Activated CD8-positive, alpha-beta T cell treated with anti-CD3 and anti-CD28 coated beads, Interleukin-2, amount 10 ng/mL, durations not matched to agents 7 days and 5 days (primary cell): ENCODE measurements at places on chromosomes 6 and 20.

DNA sequence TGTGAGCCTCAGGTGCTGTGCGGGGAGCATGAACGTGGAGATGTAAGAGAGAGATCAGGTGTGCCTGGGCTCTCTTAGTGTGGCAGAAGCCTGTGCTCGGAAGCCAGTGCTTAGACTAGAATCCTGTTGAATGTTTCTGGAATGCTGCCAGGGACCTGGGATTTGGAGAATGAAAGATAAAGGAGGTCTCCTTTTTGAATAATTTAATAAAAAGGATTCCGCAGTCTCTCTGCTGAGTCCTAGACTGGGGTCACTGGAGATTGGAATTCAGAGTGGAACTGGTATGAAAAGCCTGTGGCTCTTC, 18.8 kb upstream of the EFCAB8 start:
- DNase-seq, result no peak

DNA sequence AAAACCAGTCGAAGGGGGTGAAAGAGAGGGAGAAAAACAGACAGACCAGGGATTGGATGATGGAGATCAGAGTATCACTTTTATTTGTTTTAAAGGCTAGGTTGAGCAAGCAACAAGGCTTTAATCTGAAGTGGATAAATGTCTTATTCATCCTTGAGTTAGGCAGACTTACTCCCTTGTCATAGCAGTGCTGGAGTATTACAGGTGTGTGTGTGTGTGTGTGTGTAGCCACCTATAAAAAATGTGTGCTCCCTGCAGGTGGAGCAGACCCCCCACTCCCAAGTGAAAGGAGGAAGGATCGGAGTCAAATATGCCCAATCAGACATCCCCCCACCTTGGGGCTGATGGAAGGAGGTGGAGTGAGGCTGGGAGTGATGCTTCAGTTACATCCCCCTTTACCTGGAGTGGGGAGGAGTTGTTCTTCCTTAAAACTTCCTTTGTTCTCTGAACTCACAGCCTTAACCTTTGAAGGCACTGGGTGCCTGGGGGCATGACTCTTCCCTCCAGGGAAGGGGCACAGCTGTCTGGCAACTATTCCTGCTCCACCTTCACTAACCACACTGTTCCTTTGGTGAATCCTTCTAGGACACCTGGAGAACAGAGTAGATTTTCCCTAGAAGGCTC, 27.3 kb downstream of the PTK7 start:
- no peak for DNase-seq

DNA sequence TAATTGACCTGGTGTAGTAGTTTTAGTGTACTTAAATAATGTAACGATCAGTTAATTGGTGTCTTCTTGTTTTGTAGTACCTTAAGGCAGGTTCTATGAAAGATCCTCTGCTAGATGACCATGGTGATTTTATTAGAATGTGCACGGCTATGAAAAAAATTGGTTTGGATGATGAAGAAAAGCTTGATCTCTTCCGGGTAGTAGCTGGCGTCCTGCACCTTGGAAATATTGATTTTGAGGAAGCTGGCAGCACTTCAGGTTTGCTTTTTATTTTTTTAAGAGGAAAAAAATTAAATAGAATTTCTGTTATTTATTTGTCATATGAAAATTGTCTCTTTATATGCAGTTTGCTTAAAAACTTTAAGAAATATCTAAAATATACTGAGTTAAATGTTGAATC, 99.2 kb downstream of the MYO6 start:
- no peak for DNase-seq

DNA sequence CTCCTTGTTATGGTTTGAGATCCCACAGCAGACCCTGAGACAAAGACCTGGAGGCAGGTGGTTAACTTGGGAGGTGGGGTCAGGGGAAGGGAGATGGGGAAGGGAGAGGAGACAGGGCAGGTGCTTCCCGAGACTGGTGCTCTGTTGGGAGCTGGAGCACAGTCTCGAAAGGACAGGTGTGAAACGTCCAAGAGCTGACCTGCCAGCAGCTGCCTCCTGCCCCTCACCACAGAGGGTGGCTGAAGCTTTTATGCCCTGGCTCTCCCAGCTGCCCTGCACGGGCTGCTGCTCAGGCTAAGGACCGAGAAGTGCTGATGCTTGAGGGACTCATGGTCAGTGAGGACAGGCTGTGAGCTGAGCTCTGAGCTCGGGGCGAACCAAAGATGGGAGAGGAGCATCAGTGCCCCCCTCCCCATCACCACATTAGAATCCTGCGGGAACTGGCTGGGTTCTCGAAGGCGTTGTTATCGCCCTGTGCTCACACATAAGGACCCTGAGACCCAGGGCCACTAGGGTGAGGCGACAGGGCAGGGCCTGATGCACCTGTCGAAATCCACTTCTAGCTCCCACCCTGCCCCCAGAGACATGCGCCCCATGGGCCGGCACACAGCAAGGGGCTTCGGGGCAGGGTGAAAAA, 25.3 kb upstream of the CD93 start:
- no peak for DNase-seq

DNA sequence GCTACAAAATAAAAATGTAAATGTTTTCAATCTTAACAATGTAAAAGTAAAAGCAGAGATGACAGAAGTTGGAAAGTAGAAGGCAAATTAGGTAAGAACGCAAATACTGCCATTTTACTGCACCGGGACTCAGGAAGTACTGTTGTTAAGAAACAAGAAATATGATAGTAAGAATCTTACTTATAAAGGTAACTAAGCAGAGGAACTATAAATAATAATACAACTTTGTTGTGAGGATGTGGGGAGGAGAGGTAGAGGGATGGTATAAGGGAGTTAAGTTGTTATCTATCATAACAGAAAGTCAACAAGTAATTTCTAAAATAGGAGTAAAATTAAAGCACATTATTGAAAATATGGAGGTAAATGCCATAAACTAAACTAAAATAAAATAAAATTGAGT, 104.3 kb upstream of the MRPS10 start:
- no peak for DNase-seq

DNA sequence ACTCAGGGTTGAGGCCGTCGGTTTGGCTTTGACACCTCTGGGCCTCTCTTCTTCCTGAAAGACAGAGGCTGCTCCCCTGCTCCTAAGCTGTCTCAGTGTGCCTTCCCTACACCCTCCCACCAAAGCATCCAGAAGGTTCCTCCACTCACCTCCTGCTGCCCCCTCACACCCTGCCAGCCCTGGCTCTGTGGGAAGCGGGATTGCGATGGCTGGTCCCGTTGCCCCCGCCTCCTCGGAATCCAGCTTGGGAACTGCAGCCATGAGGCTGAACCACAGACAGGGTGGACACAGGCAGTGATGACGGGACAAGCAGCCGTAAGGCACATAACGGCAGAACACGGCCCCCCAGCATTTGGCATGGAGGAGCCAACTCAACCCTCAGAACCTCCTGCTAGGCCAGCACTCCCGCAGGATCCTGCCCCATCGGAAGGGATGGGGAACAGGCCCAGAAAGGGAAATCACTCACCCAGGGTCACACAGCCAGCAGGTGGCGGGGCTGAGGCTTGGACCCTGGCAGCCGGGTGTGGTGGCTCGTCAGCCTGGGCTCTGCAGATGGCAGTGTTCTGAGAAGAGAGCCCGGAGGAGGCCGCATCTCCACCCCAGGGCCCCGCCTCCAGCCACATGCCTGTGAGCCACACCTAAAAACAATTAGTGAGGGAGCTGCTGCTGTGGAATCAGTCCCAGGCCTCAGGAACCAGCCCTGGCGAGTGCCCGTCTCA, 139.6 kb downstream of the PHACTR3 start:
- no peak for DNase-seq

- no peak for DNase-seq
Observed at GRCh38 chr6:29797135-29797534, 30.5 kb upstream of the HLA-G start.

GRCh38 chr6:28675600-28675999, 149.9 kb downstream of the GPX5 start:
- no peak for DNase-seq
